ENCODE measurements at places on chromosomes 1 and 21.

- H3K4me1 ChIP-seq: peaks cover 5% of the 10 kb centered on the region
- DNase-seq: no peak
- no peak overlapping the region for H3K27ac ChIP-seq
Measured at GRCh38 chr1:165420655-165421054, 24.3 kb downstream of the RXRG start.

DNA sequence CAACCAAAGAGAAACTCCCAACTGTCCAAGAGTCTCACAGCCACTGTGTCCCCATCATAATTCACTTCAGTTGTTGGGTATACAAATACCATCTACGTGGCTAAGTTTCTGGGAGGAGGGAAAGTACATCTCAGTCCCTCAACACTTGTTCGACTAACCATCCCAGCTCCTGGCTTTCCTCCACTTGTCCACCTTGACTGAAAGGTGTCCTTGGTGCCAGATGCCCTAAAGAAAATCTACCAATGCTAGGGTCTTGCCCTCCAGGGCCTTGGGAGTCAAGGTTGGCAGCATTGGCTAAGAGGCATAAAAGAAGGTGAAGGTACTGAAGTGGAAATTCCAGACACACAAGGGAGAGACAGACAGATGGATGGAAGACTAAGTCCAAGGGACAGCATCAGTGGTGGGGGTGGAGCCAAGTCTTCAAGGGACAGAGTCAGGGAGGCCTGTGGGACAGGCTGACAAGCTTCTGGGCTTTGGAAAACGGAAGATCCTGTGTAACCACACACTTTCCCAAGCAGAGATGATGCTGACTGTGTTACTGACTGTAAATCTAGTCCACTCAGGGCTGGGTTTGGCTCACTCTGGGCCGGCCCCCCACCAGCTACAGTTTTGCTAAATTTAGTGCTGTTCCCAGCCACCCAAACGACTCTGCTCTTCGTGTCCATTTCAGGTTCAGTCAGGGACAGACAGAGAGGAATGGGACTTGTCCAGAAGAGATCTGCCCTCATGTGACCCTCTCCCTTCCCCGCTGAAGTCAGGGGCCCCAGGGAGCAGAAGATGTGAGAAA, 60.1 kb downstream of the CD34 start:
- no peak overlapping the region for H3K27ac ChIP-seq
- peaks cover 22% of the 10 kb centered on the region for H3K36me3 ChIP-seq

GRCh38 chr1:222843469-222844410, 28.9 kb downstream of the DISP1 start:
- H3K36me3 ChIP-seq: peaks cover 7% of the 10 kb centered on the region
- no peak overlapping the region for H3K27ac ChIP-seq
- H3K27me3 ChIP-seq: no peaks in the 10 kb centered on the region
- peaks cover 10% of the 10 kb centered on the region for H3K4me1 ChIP-seq
- DNase-seq: no peak

DNA sequence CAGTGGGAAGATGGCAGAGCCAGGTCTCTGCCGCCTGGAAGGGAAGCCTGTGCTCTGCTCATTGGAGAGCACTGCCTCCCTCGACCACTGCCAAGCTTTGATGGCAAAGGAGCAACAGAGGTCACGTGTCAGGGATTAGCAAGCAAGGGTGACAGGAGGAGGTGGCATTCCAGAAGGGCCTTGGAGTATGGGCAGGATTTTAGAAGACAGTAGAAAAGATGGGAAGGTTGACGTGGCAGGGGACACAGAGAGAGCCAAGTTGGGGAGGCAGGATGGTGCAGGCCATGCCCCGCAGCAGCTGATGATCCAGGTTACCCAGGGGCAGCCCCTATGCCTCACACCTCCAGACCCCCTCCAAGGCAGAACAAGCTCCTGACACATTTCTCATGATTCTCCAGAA, 21.9 kb upstream of the LBR start:
- DNase-seq: no peak

DNA sequence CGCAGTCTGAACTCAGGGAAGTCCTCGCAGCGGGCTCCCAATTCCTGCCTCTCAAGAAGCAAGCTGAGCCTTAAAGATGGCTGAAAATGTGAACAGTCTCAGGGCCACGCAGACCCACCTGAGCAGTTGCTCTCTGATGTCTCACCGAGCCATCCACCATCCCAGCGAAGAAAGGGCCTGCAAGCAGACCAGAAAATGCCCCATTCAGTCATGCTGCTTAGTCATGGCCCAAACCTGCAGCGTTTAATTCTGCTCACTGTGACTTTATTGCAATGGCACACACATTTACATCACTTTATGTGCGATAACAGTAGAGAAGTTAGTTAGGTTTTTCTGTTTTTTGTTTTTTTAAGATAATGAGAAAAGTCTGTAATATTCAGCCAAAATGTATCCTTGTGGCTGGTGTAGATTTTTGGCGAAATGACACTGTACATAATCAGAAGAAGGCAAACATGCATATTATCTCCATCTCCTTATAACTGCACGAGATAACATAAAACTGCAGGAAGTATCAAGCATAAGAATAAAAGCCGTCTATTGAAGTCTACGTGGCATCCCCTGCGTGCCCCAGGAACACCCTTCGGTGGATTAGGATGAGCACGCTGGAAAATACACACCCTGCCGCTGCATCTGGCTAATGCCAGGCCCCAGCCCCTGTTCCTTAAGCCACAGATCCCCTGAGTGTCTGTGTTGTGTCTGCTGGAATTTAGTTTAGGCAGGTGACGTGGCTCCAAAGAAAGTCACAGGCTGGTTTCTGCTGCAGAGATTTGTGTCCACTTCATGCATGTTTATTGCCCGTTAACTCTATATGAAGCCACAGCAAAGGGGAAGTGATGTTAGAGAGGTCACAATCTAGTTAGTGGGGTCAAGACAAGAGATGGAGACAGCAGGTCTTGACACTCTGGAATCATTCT, 119.8 kb upstream of the IRF2BP2 start:
- H3K4me1 ChIP-seq: peaks cover 39% of the 10 kb centered on the region
- no peak for DNase-seq
- peak overlapping the region; percentile 93 for H3K27ac ChIP-seq

DNA sequence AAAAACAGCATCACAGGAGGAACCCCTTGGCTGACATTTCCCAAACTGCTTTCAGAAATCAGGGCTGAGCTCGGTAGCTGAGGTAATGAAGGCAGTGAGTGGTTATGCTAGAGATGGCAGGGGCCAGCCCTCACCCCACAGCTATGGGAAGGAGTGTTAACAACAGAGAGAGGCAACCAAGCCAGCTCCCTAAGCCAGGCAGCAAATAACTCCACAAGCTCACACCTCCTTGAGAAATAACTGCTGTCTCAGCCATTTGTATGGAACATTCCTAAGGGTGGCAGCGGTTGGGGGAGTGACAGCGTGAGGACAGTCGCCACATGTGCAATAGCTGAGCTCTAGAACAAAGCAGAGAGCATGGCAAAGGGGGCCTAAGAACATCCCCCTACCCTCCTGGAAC, 42.6 kb downstream of the LMX1A start:
- no peaks in the 10 kb centered on the region for H3K36me3 ChIP-seq
- H3K27me3 ChIP-seq: peaks cover 10% of the 10 kb centered on the region
- no peak for DNase-seq
- H3K4me3 ChIP-seq: no peak overlapping the region

DNA sequence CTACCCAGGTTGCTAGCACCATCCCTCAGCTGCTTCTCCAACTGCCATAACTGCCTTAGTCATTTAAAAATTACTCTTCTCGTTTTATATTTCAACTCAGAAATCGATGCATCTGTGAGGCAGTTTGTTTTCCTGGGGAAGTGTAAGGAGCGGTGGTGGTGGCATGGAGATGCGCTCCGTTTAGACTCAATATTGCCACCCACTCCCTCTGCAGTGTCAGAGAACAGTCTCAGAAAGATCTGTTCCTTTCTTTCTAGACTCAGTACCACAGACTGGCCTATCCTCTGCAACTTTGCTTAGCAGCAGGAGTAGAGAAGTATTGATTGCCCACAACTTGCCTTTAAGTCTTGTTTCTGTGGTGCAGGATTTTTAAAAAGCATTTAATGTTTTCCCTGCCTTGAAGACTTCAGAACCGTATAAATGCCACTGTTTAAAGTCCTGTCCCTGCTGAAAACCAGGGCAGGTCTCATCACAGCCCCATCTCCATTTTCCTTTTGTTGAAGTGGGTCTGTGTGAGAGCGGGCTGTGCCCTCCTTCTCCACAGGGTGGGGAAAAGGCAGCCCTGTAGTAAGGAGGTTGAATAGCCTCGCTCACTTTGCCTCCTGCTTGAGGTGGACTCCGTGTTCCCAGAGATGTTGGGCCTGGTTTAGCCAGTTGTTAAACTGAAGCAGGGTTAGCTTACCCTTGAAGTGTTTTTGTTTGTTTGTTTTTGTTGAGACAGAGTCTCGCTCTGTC, 105.2 kb downstream of the NFIA start:
- H3K4me3 ChIP-seq: no peak overlapping the region
- no peaks in the 10 kb centered on the region for H3K36me3 ChIP-seq
- H3K27me3 ChIP-seq: peaks cover 6% of the 10 kb centered on the region

DNA sequence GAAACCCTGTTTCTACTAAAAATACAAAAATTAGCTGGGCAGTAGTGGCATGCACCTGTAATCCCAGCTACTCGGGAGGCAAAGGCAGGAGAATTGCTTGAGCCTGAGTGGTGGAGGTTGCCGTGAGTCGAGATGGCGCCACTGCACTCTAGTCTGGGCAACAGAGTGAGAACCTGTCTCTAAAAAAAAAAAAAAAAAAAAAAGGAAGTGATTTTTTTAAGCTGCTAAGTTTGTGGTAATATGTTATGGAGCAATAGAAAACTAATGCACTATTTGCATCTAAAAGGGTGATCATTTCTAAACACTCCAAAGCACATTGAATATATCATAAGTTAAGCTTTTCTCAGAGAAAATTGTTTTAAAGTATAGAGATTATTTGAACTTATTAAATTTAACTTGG, 244.8 kb upstream of the SPAG17 start:
- H3K4me3 ChIP-seq: no peak overlapping the region
- H3K27me3 ChIP-seq: peaks cover 3% of the 10 kb centered on the region
- DNase-seq: no peak
- H3K27ac ChIP-seq: no peak overlapping the region
- no peaks in the 10 kb centered on the region for H3K4me1 ChIP-seq

GRCh38 chr21:26227130-26227529, 56.6 kb upstream of the APP start:
- no peak for DNase-seq
- H3K4me1 ChIP-seq: no peaks in the 10 kb centered on the region
- H3K27me3 ChIP-seq: peaks cover 1% of the 10 kb centered on the region
- H3K36me3 ChIP-seq: no peaks in the 10 kb centered on the region

- H3K4me3 ChIP-seq: no peak overlapping the region
- H3K4me1 ChIP-seq: no peaks in the 10 kb centered on the region
- no peak for DNase-seq
- H3K27me3 ChIP-seq: peaks cover 3% of the 10 kb centered on the region
Measured at GRCh38 chr1:145708063-145708462, 895 bp upstream of the PDZK1 start.

GRCh38 chr1:173422456-173422976, 54.6 kb upstream of the PRDX6 start:
- H3K27ac ChIP-seq: no peak overlapping the region
- H3K4me1 ChIP-seq: peaks cover 30% of the 10 kb centered on the region
- H3K4me3 ChIP-seq: no peak overlapping the region
- no peak for DNase-seq

DNA sequence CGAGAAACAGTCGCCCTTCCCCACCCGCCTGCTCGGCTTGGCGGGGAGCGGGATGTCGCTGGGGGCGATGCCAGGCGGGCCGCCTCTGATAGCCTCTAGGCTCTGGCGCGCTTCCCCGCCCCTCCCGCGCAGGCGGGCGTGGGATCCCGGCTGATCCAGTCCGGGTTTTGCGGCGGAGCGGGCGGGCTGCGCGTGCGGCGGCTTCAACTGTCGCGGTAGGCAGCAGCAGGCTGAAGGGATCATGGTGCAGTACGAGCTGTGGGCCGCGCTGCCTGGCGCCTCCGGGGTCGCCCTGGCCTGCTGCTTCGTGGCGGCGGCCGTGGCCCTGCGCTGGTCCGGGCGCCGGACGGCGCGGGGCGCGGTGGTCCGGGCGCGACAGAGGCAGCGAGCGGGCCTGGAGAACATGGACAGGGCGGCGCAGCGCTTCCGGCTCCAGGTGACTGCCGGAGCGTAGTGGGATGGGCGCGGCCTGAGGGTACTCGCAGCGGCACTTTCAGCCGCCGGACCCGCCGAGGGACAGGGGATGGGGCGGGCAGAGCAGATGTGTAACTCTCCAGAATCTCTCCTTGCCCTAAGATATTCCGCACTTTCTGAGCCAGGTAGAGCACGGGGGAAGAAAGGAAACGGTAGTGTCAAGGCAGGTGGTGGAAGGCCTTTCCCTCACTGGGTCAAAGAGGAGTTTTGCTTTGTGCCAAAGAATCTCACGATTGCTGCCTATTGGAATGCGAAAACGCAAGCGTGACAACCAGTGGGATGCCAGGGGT, at the start of gene FAAH:
FAAH (plus strand) TSS at position 210 of the 764 bp plus-strand sequence; CDS start at position 242, 32 bp downstream.
- peak within 1 kb of the TSS; percentile 61 for H3K4me3 ChIP-seq
- H3K4me1 ChIP-seq: peaks cover 3% of the 10 kb centered on the region
- H3K36me3 ChIP-seq: peaks cover 13% of the 10 kb centered on the region
- no peak for DNase-seq

- H3K27me3 ChIP-seq: peaks cover 11% of the 10 kb centered on the region
- peaks cover 8% of the 10 kb centered on the region for H3K4me1 ChIP-seq
- no peak overlapping the region for H3K27ac ChIP-seq
- no peak overlapping the region for H3K4me3 ChIP-seq
- H3K36me3 ChIP-seq: no peaks in the 10 kb centered on the region
- no peak for DNase-seq
Measured at GRCh38 chr1:200206340-200206739, 178.8 kb downstream of the NR5A2 start.

GRCh38 chr1:160406131-160406968, 6.0 kb downstream of the VANGL2 start:
- no peak for DNase-seq
- H3K36me3 ChIP-seq: no peaks in the 10 kb centered on the region
- peaks cover 7% of the 10 kb centered on the region for H3K27me3 ChIP-seq
- H3K4me1 ChIP-seq: peaks cover 11% of the 10 kb centered on the region

- no peak overlapping the region for H3K27ac ChIP-seq
- H3K27me3 ChIP-seq: peaks cover 6% of the 10 kb centered on the region
- no peak for DNase-seq
- no peaks in the 10 kb centered on the region for H3K4me1 ChIP-seq
Measured at GRCh38 chr1:56120021-56120420, 459.3 kb downstream of the PLPP3 start.

DNA sequence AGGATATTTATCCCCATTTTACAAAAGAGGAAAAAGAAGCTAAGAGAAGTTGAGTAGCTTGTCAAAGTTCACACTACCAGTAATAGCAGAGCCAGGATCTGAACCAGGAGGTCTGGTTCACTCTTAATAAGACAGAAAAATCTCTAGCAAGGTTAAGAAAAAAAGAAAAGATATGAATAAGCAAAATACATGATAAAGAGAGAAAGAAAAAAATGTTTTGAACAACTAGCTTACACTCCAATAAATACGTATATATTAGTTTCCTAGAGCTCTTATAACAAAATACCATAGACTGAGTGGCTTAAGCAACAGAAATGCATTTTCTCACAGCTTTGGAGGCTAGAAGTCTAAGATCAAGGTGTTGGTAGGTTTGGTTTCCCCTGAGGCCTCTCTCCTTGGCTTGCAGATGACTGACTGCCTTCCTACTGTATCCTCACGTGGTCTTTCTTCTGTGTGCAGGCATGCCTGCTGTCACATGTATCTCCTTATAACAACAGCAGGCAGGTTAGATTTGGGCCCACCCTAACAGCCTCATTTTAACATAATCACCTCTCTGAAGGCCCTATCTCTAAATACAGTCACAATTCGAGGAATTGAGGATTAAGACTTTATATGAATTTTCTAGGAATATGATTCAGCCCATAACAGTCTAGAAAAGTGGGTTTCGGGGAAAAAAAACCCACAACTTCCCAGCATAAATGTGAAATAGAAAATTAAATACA, 60.4 kb downstream of the LEPR start:
- no peaks in the 10 kb centered on the region for H3K27me3 ChIP-seq
- H3K36me3 ChIP-seq: no peaks in the 10 kb centered on the region
- H3K4me1 ChIP-seq: no peaks in the 10 kb centered on the region
- no peak overlapping the region for H3K27ac ChIP-seq

Measured in memory B cell (primary cell).